Caco-2 (cell line): ENCODE measurements at places on chromosomes 3 and 15. TPM values are rescaled to one million over a fixed set of nuclear protein-coding genes. Genes with fewer than 3 reads are reported as not detected.
A peak's percentile ranks its signal among the peaks of the same experiment; 100 is the strongest.

DNA sequence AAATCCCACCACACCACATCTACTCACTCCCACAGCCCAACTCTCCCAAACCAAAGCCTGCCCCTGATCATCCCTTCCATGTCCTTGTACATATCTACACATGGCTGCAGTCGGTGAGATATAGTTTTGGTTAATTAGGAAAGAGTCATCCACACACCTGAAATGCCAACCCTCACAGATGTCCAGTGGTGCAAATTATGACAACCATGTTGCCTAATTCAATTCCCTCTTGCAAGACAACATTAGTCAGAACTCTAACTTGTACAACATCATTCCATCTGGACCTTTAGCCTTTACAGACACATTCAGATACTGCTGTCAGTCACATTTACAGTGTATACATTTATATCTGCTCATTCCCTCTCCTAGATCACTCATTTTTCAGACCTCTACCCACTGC is 41.2 kb downstream of the TUBGCP4 start:
- no peaks in the 10 kb centered on the region for H3K4me1 ChIP-seq
- no peak overlapping the region for H3K27ac ChIP-seq
- H3K36me3 ChIP-seq: 0 out of 2 replicates have a peak, but pooled peaks cover 2% of the 10 kb centered on the region
- H3K4me3 ChIP-seq: no peak overlapping the region
- no peaks in the 10 kb centered on the region for H3K27me3 ChIP-seq
- no peak for DNase-seq

- H3K4me3 ChIP-seq: no peak overlapping the region
- H3K4me1 ChIP-seq: no peaks in the 10 kb centered on the region
- H3K36me3 ChIP-seq: peaks cover 1% of the 10 kb centered on the region; the same call in 1 of the 2 replicates
- no peaks in the 10 kb centered on the region for H3K27me3 ChIP-seq
- H3K27ac ChIP-seq: no peak overlapping the region
- DNase-seq: no peak
Measured at GRCh38 chr3:11556851-11557644, 86.7 kb downstream of the VGLL4 start.

DNA sequence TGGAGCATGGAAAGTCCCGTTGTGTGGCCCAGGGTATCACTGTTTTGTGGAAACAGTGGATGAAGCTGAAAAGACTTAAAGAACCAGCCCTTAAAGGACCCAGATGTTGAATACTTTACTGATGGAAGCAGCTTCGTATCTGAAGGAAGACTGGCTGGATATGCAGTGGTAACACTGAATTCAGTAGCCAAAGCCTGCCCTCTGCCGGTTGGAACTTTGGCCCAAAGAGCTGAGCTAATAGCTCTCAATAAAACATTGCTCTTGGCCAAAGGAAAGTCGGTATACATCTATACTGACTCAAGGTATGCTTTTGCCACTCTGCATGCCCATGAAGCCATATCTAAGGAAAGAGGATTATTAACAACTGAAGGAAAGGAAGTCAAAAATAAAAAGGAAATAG is 885.4 kb downstream of the PDCD6IP start:
- H3K27me3 ChIP-seq: no peaks in the 10 kb centered on the region
- H3K36me3 ChIP-seq: no peaks in the 10 kb centered on the region
- DNase-seq: peak; percentile 75
- peaks cover 8% of the 10 kb centered on the region for H3K4me1 ChIP-seq
- H3K27ac ChIP-seq: no peak overlapping the region

GRCh38 chr3:55818485-55818884 is 331.4 kb upstream of the WNT5A start:
- DNase-seq: no peak
- H3K4me1 ChIP-seq: no peaks in the 10 kb centered on the region
- no peak overlapping the region for H3K27ac ChIP-seq
- no peaks in the 10 kb centered on the region for H3K27me3 ChIP-seq
- no peak overlapping the region for H3K4me3 ChIP-seq
- no peaks in the 10 kb centered on the region for H3K36me3 ChIP-seq

AP3B2 gene
- 0.37 and 0.82 TPM in 2 replicates for total RNA-seq
